ENCODE measurements at places on chromosomes 7 and 10.

DNA sequence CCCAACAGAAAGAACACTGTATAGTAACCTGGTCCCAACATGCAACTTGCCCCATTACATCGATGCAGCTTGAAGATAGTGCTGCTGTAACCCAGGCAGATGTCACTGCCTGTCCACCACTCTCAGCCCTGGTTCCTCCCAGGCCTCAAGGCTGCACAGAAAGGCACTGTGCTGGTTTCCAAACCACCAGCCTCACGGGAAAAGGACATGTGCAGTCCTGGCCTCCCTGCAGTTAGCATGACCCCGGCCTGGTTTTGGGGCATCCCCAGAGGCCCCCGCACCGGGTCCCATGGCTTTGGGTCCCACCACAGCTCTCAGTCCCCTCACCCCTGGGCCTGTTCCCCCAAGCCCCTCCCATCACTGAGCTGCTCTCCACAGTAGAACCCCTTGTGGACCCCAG lies 214.5 kb downstream of the TNS3 start:
- DNase-seq = no peak

DNA sequence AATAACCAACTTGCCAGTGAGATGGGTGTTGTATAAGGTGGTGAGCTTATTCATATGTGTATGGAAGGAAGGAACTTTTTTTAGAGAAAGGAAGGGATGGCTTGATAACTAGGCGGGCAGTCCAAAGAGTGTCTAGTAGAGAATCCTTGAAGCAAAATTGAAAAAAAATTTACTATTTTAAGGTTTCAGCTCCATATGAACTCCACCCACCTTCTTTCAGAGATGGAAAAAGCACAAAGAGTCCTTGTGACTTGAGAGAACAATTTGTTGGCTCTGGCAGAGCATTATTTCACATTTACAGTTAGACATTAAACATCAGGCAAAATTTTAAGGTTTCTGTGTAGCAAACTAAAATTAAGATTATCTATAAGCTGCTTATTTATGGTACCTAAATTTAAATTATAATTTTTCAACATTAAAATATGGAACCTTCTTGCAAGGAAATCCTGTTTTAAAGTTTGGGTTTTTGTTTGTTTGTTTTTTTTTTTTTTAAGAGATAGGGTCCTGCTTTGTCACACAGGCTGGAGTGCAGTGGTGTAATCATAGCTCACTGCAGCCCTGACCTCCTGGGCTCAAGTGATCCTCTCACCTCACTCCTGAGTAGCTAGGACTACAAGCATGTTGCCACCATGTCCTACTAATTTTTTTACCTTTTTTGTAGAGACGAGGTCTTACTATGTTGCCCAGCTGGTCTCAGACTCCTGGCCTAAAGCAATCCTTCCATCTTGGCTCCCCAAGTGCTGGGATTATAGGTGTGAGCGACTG lies 12.2 kb downstream of the PTPN12 start:
- DNase-seq = no peak

DNA sequence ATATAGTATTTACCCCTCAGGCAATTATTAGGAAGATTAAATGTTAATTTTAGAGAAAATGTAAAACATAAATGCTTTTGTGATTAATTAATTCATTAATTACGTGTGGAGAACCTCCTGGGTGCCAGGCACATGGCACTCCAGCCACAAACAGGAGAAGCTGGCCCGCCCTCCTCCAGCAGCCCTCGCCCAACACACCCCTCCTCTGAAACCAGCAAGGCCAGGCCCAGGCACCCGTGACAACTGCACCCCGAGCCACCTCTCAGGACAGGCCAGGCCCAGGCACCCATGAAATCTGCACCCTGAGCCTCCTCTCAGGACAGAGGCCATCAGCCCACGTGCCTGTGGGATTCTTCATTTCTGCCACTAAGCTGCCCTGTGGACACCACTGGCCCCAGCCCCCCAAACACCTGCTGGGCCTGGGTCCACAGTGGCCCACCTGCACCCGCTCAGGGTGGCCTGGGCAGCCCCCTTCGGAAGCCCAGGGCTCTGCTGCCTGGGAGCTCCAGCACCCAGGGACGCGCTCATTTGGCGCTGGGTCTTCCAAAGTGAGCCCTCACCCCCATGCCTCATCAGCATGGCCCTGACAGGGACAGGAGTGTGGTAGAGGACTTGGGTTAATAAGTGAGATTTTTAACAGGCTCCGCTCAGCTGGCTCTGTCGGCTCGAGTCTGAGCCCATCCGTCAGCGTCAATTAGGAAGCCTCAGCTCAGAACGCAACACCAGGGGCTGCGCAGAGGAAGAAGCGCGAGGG lies 482.1 kb downstream of the DNAJB6 start:
- DNase-seq = no peak

- no peak for DNase-seq
These were observed 1.8 kb downstream of the EPHB6 start for GRCh38 chr7:142856565-142857245.

DNA sequence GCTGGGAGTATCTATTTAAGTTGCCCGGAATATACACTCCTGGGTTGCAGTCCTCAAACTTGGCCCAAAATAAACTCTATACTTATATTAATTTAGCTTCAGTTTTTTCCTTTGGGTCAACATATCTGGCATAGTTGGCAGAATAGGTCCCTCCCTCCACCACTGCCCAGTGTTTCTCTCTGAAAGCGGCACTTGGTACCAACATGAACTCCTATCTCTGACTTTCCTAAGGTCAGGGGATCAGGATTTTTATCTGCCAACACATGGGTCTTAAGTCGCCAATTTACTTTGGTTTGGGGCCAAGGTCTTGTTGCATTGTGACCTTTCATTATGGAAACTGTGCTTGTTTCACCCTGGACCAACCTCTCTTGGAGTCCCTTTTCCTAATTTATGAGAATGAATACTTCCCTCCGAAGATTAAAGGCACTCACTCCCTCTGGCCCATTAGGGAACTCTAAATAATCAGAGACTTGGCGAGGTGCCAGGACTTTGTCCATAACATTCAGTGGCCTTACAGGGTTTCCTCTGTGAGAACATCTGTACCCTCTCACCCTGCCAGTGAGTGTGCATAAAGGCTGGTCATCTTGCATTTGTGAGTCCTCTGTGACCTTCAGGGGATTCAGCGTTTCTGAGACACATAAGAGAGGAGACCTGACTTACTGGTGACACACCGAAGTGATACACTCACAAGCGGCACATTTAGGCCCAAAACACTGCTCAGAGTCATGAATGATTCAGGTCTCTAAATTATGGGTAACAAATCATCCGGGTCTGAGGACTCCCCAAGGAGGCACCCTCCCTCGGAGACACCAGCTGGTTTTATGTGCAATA lies 19.7 kb upstream of the FKBP9 start:
- DNase-seq = no peak

DNA sequence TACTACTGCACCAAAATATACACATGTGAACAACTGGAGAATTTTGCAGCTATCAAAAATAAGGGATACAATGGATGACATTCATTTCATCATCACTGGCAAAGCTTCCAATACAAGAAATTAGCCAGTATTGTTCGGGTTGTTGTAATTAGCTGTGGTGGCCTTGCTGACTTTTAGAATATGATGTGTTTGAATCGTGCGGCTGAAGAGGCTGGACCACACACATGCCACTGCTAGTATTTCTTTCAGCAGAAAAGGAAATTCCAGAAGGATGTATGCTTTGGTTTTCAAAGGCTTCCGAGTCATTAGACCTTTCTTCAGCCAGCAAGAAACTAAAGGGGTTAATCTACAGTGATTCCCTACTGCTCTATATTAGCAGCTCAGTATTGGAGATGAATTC lies 16.6 kb downstream of the RPP38 start:
- no peak for DNase-seq

DNA sequence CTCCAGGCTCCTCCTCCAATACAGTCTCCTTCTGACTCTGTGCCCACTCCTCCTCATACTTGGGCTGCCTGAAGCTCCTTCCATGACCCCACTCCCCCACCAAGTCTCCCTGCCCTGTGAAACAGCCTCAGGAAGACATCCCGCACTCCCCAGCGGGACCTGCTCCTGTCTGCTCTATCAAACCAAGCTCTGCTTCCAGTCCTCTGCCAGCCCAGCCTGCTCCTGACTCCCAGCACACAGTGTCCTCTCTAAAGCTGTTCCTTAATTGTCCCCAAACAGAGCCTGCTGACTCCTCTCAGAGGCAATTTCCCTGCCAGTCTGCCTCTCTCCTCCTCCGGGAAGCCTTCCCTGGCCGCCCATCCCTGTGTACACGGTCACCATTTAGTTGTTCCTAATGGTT lies 9.9 kb downstream of the POLL start:
- no peak for DNase-seq

- no peak for DNase-seq
These were observed 29.8 kb downstream of the NRP1 start for GRCh38 chr10:33304423-33305225.

DNA sequence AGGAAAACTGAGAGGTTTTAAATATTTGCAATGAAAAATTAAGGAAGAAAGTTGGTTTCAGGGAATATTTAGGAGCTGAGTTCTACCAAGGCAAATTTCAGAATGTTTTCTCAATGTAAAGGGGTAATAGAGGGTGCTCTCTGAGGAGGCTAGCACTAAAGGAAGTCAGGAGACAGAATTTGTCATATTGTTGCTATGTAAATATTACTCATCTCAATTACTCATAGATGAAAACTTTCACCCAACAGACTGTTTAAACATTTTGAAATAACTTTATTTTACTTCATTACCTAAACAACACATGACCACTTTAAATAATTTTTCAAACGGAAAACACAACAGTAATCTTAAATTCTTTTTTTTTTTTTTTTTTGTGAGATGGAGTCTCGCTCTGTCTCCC lies 274.8 kb upstream of the NRG3 start:
- no peak for DNase-seq

DNA sequence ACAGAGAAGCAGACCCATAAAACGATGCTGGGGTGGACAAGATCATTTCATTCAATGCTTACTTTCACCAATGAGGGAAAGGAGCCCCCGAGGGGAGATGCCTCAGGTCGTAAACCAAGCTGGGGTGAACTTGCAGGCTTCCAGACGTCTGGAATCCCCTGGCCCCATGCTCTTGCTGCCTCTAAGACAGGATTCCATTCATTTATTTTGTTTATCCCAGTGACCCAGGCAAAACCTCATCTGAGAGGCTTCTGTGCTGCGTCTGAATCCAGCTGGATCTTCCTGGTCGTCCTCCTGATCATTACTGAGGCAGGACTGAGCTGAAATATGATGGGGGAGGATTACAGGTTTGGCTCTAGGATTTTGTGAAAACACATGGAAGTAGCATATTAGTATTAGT lies 182.9 kb downstream of the MYOF start:
- DNase-seq = no peak

GRCh38 chr7:116997972-116998371 lies 44.7 kb downstream of the ST7 start:
- no peak for DNase-seq

DNA sequence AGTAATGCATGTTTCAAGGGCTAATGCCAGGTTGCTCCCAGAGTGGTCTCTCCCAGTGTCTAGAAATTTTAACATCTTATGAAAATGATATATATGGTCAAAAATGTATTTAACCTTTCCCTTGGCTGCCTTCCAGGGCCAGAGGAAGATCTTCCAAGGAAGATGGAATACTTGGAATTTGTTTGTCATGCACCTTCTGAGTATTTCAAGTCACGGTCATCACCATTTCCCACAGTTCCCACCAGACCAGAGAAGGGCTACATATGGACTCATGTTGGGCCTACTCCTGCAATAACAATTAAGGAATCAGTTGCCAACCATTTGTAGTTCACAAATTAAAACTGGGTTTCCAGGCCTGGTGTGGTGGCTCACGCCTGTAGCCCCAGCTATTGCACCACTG lies 9.0 kb downstream of the GATAD1 start:
- DNase-seq = no peak

- no peak for DNase-seq
These were observed 171.3 kb downstream of the MAGI2 start for GRCh38 chr7:79282070-79282694.

- DNase-seq = peak; percentile 91
These were observed 23.2 kb downstream of the PILRA start for GRCh38 chr7:100396421-100396982.

DNA sequence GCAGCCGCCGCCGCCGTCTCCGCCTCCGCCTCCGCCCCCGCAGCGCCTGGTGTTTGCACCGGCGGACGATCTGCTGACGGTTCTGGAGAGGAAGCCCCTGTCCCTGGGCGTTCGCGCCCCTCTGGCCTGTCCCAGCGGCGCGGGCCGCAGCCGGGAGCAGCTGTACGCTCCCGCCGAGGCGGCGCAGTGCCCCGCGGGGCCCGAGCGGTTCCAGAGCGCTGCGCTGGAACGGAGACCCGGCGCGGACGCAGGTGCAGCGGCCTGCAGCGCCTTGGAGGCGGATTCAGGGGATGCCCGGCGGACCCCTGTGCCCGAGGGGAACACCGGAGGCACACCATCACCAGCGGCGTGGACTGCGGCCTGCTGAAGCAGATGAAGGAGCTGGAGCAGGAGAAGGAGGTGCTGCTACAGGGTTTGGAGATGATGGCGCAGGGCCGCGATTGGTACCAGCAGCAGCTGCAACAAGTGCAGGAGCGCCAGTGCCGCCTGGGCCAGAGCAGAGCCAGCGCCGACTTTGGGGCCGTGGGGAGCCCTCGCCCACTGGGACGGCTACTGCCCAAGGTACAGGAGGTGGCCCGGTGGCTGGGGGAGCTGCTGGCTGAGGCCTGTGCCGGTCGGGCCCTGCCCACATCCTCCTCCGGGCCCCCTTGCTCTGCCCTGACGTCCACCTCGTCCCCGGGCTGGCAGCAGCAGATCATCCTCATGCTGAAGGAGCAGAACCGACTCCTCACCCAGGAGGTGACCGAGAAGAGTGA lies 24.8 kb upstream of the ZNF735 start:
- no peak for DNase-seq

- DNase-seq = no peak
These were observed 235.7 kb downstream of the AGMO start for GRCh38 chr7:15326044-15326644.

DNA sequence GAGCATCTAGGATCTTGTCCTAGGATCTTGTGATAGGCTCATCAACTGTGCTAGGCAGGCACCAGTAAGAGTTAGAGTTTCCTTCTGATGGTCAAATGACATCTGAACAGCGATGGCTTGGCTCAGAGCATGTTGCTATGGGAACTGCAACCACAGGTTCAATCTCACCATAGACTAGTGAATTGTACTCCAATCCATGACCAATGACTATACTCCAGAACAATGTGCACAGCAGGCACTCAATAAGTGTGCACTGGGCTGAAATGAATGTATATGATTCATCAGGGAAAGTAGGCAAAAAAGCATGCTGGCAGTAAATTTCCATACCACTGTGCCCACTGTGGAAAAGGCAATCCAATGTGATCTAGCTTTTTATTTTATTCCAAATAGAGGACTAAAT lies 163.6 kb upstream of the HPS1 start:
- no peak for DNase-seq

DNA sequence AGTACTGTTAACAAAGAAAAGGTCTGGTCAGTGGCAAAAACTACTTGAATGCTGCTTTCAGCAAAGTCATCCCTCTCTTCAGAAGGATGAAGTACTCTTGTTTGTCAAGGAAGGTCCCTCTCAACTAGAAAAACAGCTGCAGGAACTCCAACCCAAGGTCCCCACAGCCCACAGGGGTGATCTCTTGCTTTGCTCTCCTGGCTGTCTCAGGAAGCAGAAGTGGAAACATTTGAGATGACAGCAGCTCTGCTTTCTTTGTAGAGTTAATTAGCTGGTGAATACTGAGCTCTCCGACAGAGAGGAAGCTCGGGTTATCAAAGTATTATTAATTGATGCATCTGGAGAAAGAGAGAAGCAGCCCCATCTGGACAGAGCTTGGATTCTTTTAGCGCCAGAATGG lies 25.4 kb upstream of the LRGUK start:
- no peak for DNase-seq
